ENCODE measurements at places on chromosomes 11 and 22.
A peak's percentile ranks its signal among the peaks of the same experiment; 100 is the strongest.

DNA sequence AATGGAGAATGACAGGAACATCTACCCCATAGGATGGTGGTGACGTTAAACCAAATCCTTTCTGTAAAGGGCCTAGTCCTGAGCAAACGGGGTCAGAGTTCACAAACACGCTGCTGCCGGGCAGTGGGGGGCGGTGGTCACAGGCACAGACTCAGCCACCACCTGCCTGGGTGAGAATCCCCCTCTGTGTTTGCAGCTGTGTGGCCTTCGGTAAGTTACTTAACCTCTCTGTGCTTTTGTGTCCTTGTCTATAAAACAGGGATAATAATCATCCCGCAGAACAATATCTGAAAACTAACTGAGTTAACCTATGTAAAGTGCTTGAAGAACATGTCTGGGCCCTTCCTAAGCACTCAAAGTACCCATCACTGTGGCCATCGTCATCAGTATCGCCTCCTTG, 26.0 kb upstream of the PDGFB start:
- DNase-seq = no peak

DNA sequence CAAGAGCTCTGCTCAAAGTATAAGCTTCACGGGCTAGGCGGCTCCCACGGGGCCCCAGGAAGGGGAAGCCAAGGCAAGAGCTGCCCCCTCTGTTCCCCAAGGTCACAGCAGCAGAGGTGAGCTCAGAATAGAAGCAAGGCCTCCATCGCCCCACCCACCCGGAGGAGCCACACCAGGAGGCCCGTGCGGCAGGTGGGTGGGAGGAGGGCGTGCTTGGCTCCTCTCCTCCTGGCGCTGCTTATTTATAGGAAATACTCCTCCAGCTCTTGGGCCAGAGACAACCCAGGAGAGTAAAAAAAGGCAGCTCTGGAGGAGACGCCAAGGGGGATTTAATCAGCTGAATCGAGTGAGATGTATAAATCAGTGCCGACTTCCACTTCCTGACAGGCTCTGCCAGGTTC, 87.8 kb downstream of the FEZ1 start:
- DNase-seq = no peak

DNA sequence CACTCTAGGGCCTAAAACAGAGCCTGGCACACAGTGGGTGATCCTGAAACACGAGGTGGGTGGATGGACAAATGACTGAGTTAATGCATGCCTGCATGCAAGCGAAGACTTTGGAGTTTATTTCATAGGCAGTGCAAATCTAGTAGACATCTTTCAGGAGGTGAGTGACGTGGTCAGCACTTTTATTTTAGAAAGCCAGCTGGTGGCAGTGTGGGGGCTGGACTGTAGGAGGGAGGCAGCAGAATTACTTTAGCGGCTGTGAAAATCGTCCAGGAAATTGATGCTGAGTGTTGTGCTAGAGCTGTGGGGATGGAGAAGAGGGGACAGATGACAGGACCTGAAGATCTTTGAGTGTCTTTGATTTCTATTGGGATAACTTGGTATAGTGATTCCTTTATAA, 47.1 kb downstream of the BMAL1 start:
- no peak for DNase-seq

DNA sequence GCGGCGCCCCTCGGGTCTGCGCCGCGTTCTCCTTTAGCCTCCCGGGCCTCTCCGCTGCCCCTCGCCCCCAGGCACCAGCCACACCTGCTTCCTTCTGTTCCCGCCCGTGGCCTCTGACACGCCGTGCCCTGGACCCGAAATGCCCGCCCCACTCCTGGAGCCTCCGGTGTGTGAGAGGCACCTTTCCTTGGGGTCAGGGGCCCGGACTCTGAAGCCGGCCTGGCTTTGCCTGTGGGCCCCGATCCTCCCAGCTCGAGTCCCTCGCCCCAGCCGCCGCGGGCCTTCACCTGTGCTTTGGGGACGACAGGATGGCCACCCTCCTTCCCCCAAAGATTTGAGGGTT, 661 bp upstream of the CDPF1 start:
- no peak for DNase-seq

DNA sequence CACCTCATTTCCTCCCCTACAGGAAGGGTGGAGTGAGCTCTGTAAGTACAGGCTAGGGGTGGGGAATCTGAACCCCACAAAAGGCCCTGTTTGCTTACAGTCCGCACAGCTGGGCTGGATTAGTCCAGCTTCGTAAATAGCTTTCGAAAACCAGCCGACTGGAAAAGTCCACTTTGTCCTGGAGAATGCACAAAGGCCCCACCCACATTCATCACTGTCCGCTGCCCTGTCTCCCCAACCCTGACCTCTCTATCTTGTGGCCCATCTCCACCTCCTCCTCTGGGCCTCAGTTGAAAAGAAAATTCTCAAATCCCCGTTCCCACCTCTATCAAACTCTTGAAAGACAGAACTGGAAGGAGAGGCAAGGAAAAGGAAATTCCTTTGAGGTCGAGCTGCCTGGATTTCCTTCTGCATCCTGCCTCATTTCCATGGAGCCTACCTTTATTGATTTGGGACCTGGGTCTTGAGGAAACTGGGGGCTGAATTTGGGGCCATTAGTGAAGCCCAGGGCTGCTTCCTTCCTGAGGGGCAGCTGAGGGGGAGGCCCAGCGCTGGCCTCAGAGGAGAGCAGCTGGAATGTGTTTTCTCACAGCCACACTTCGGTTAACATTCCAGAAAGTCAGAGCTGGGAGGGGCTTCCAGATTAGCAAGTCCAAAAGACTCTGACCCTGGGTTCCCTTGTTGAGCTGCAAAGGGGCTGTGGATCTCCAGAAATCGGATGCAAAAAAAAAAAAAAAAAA, 147.6 kb downstream of the FBXO7 start:
- peak; percentile 92 for DNase-seq

GRCh38 chr22:38923463-38924346, 33.7 kb upstream of the APOBEC3A start:
- peak; percentile 93 for DNase-seq

DNA sequence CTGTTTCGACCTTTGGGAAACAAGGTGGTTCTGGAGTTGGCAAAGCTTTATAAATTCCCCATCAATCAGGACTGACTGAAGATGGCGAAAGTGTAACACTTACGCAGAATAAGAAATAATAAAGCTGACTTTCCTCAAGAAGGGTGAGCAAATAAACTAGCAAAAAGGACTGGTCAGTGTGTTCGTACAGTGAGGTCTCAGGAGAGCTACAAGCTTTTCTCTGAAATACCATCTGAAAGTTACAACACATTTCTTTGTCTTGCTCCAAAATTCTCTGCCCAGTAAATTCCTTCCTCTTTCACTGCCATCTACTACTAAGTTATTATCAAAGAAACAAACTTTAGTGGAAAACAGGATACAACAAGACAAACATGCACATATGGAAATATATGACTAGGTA, 13.4 kb downstream of the PITPNB start:
- no peak for DNase-seq

GRCh38 chr22:36222887-36223450, 16.4 kb downstream of the APOL2 start:
- DNase-seq = no peak

- peak; percentile 87 for DNase-seq
These were observed at the start of gene ADSL for GRCh38 chr22:40346185-40347118. TSS of gene ADSL (plus strand) at chr22:40346500. CDS start at chr22:40346559, 59 bp downstream.

GRCh38 chr22:20442485-20443284, 5.1 kb upstream of the SCARF2 start:
- no peak for DNase-seq

- DNase-seq = no peak
These were observed 4.3 kb upstream of the SHISAL1 start for GRCh38 chr22:44317123-44317444.

DNA sequence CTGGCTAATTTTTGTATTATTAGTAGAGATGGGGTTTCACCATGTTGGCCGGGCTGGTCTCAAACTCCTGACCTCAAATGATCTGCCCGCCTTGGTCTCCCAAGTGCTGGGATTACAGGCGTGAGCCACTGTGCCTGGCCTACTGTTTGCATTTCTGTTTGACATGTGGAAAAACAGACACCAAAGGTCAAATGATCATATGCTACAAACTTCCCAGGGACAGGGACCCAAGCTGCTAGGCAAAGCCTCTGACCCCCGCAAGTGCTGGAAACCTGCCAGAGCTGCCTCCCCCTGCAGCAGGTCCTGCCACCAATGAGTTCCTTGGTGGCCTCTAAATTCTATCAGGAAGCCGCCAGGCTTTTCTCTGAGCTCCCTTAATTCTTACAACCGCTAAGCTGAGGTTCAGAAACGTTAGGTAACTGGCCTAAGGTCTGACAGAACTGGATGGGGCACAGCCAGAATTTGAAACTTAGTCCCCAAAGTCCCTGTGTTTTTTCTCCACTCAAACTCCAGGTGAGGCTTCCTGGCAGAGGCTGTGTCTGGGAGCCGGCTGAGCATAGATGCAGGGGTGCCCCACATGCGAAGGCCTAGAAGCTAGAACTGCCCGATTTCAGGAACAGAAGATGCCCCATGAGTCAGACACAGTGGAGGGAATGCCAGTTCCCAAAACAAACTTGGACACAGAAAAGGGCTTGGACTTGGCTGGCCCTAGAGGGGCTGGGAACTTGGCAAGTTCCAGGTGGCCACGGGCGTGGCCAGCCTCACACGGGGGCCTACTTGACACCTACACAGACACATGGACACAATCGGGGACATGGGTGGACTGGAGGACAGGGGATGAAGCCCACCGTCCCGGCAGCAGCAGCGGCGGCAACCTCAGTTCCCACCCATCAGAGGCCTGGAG, 7.4 kb downstream of the CSNK1E start:
- DNase-seq = no peak

- peak; percentile 68 for DNase-seq
These were observed 13.2 kb downstream of the MAP6 start for GRCh38 chr11:75655605-75656004.

GRCh38 chr11:64246871-64247728, at the start of gene PPP1R14B:
TSS of gene PPP1R14B (minus strand) at chr11:64246943. CDS start at chr11:64246673, 270 bp downstream.
- DNase-seq = peak; percentile 93

DNA sequence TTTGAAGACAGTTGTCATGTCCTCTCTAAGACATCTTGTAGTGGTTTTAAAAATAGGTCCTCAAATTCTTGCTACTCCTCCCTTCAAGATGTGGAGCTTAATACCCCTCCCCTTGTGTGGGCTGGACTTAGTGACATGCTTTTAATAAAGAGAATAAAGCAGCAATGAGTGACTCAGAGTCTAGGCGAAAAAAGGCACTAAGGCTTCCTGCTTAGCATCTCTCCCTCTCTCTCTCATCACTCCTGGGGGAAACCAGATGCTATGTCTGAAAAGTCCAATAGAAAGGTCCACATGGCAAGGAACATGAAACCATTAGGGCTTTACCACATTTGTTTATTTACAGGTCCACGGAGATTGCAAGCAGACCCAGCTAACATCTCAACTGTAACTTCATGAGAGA, 11.7 kb downstream of the SERGEF start:
- peak; percentile 31 for DNase-seq

GRCh38 chr11:111879637-111879960, 258 bp downstream of the CFAP68 start:
- no peak for DNase-seq

DNA sequence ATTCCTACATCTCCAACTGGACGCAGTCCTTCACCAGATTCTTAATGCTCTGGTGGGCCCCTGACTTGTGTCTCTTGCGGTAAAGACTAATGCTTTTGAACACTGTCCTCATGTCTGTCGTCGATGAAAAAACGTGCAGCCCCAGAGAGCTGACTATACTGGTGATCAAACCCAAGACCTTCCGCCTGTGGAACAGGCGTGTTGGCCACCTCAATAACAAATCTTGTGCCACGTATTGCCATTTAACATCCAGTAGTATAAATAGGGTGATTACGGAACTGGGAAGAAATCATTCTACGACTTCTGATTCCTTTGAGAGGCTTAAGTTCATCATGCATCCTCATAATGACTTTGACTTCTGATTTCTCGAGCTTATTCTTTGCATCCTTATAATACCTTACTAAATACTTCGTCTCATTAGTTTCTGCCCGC, 45.6 kb downstream of the OR4D9 start:
- DNase-seq = peak; percentile 59

- no peak for DNase-seq
These were observed 20.9 kb upstream of the DRD2 start for GRCh38 chr11:113496026-113496651.
